Islet precursor cell (in vitro differentiated cells): ENCODE measurements at places on chromosomes 2 and 18.

GRCh38 chr2:140067661-140068060 lies 1287.5 kb upstream of the NXPH2 start:
- no peak for DNase-seq

DNA sequence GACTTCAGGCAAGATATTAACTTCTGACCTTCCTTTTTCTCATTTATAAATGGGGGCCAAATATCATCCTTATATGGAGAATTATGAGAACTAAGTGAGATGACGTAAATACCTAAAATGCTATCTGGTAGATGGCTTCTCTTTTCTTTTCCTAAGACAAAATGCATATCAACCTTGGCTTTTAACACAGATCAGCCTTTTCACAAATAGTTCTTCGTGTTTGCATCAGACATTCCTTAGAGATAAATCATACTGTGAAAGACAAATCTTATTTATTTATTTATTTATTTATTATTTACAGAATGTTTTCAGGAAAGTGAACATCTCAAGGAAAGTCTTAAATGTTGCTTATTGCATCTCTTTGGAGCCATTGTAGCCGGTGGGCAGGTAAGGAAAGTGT lies 62.8 kb downstream of the NBEAL1 start:
- no peak for DNase-seq

- peak; percentile 73 for DNase-seq
Observed at GRCh38 chr2:113876503-113877387, 13.1 kb upstream of the ACTR3 start.

DNA sequence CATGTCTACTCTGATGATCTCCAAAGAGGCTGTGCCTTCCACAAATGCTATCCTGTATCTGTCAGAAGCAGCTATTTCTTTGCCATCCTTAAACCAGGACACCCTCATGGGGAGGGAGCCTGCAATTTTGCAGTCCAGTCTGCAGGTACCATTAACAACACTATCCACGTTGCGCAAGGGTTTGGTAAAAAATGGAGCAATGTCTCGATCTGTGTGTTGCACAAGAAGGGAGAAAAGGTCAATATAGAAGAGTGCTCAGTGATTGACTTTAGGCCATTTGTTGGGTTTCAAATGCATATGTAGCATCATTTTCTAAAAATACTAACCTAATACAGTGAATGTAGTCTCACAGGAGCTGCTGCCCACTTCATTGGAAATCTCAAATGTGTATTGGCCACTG lies 74.3 kb downstream of the TTN start:
- no peak for DNase-seq

- DNase-seq = no peak
Observed at GRCh38 chr2:152488075-152488474, 153.1 kb downstream of the FMNL2 start.

DNA sequence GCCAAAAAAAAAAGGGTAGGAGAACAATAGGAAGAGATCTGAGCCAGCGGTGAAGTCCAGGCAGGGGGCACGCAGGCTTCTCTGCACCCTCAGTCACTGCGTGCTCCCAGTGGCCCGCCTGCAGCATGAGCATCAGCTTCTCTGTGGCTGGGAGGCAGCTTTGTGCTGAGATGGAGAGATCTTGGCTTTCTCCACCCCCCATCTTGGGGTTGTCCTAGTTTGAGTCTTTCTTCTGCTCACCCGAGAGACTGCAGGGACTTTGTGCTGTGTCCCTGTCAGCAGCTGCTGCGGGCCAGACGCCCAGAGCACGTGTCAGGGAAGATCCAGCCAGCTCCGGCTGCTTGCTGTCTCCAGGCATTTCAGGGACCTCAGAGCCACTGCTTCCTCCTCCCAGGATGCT lies 20.3 kb downstream of the TRAPPC12 start:
- DNase-seq = no peak

DNA sequence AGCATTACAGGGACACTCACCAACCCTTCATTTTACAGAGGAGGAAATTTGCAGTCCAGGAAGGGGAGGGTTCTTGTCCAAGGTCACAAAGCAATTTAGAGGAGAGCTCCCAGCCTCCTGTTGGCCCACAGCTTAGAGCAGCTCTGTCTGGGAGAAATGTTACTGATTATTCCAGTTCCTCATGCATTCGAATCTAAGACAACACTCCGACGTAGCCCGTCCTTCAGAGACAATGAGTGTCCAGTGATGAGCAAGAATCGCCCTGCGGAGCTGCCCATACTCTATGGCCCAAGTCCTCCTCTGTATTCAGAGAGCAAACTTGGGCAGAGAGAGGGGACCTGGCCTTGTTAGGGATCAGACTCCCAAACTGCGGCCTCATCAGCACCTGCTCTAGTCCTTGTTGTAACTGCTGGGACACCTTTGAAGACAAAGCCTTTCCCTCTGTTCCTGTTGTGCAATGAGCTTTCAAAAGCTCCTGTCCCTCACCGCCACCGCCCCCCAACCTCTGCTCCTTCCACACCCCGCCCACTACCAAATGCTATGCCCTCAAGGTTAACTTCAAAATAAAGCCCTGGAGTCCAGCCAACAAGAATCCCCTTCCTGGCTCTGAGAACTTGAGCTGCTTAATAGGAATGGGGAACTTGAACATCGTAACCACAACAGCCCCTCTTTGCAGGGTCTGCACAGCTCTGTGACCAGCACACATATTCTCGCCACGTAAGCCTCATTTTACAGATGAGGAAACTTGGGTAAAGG lies 234.8 kb upstream of the SMAD2 start:
- DNase-seq = no peak

GRCh38 chr2:43194121-43194869 lies 32.1 kb downstream of the ZFP36L2 start:
- DNase-seq = no peak

DNA sequence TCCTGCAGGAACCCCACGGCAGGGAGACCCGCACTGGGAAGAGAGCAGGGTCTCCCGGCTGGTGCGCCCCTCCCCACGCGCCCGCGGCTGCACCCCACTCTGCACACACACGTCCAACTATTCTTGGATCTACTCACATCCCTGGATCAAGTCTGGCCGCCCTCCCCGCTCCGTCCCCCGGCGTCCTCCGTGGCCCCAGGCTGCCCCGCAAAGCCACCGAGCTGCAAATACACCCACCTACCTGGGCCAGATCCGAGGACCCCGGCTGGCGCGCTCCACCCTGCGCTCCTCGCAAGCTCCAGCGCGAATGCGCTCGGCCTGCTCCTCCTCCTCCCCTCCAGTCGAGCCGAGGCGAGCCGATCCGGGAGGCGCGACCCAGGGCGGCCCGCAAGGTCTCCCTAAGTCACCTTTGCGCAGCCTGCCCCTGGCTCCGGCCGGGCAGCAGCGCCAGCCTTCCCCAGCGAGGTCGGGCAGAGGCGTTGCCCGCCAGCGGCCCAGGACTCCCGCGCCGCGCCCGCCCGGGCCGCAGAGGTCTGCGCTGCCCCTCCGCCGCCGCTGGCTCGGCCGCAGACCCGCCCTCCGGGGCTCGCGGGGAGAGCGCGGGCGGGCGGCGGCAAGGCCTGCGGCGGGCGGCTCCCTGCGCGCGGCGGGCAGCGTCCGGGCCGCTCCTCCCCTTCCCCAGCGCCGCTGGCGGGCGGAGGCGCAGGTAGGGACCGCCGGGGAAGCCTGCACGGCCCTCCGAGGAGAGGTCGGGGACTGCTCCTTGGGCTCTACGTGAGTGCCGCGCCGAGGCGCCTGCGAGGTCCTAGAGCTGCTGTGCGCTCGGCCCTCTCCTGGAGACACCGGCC lies 126.0 kb downstream of the OSBPL1A start:
- peak; percentile 95 for DNase-seq

DNA sequence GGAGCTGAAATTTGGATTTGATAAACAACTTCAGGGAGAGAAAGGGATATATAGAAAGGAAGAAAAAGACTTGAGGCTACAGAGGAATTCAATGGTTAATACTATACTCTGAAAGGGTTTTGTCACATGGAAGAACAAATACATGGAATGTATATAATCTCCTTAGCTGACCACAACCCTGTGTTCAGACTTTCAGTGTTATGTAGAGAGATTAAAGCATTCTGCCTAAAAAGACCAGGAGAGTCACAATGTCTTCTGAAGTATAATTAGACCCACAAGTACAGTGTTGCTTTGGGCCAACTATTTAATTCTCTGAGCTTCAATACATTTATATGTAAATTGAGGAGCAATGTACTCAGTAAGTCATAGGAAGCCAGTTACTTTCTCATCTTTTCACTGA lies 123.8 kb upstream of the FSHR start:
- DNase-seq = no peak

- DNase-seq = no peak
Observed at GRCh38 chr18:62577765-62578164, 54.9 kb downstream of the ZCCHC2 start.

GRCh38 chr2:42163444-42164045 lies 5.6 kb upstream of the EML4 start:
- DNase-seq = no peak

DNA sequence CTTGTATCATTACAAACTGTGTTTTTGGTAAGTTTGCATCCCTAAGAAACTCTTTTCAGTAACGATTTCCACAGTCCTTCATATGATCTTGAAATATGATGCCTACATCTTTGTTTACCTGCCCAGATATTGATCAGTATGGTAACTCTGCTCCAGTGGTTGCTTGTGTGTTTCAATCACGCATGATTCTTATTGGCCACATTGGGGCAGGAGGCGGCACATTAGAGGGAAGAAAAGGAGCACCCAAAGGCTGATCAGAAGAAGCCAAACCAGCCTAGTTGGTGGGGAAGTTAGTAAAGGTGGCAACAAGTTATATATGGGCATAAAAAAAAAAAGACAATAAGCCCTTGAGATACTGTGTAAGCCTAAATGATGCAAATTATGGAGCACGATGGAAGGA lies 158.9 kb downstream of the RHBDD1 start:
- no peak for DNase-seq

DNA sequence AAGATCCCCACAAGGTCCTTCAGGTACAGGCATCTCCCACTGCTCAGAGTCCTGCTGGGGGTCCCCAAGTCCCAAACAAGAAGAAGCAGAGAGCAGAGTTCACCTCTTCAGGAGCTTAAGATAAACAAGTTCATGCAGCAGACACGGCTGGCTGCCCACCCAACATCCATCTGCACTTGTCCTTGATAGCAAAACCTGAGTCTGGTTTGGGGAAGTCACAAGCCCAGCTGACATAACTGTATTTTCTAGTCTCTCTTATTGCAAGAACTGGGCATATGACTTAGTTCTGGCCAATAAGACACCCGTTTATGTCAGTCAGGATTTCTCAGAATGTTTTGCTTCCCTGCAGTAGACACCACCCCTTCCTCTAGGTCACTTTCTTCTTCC lies 31.8 kb downstream of the AFF3 start:
- no peak for DNase-seq

DNA sequence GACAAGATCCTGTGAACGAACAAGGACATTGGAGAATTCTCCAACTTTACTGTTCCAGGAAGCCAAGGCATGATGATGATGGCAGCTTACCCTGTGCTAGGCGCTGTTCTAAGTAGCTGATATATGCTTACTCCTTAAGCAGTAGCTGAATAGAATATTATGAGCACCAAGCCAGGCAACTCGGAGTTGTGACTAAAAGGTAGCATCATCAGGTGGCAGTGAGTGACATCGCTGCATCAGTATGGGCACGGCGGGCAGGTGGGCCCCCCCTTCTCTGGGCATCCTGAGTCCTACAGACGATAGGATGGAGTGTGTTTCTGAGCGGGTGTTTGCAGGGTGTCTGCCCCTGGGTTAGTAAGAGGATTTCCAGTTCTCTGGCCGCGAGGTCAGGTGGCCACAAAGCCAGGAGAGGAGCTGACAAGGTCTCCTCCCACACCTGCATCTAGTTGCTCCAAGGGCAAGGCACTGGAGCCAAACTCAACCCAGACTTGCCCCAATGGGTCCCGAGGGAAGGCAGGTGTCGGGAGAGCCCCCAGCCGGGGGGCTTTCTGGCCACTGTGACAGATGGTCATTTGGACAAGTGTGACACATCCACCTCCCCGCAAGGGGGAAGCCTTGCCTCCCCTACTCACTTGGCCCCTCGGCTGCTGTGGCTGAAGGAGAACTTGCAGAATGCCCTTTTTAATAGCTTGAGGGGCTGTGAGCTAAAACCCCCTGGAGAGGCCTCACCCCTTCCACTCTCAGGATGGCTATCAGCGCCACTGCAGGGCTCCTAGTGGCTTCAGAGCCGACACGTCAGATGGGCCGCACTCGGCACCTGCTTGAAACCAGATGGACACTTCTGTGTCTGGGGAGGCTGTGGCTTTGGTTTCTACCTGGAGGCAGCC lies 55.5 kb downstream of the CRACDL start:
- no peak for DNase-seq

- DNase-seq = no peak
Observed at GRCh38 chr2:41940060-41940744, 107.6 kb upstream of the PKDCC start.

DNA sequence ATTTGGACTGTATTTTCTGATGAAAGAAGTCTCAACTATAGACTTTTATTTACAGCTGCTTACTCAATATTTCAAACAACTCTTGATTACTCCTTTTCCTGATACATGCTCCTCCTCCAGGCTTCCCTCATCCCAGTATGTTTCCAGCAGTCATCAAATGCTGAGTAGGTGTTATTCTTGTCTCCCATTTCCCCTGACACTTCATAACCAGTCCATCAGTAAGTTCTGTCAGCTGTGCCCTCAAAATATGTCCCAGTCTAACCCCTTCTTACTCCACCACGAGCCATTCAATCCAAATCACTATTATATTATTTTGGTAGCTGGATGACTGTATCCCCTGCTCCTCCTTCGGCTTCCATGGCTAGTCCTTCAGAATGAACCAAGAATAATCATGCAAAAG lies 189.1 kb upstream of the DTNA start:
- no peak for DNase-seq

GRCh38 chr18:45686891-45687611 lies 36.9 kb upstream of the SLC14A1 start:
- DNase-seq = no peak

DNA sequence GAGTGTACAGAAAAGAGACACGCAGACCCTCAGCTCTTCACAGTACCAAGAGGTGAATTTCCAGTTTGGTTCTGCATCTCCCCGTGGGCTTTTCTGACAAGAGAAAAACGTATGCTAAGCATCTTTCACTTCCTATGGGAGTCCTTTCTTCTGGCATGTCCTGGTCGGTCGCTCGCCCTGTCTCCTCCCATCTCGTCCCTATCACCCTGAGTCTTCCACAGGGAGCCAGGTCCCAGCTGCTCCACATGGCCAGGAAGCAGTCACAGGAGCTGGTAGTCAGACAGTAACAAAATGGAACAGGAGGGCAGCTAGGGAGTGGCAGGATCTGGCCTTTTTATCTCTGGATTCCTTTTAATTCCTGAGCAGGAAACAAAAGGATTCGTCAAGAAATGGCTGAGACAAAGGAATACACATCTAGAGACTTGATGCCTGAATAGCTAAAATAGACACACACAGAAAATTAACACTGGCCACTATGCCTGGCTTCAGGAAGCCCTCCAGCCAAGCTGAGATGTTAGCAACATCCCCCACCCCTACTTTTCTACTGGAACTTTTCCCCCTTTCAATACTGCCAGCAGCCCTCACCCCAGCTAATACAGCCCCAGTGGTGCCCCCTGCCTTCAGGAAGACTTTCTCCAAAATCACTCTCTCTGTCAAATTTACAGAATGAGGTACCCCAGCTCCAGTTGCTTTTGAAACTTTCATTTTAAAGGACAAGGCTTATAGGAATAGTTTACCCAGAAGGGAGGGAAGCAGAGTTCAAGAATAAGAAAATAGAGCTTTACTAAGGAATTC lies 136.1 kb downstream of the DNER start:
- DNase-seq = no peak
